ENCODE measurements at places on chromosomes 3 and 15. TPM values are rescaled to one million over a fixed set of nuclear protein-coding genes. Genes with fewer than 3 reads are reported as not detected.

CPLX3 gene
- total RNA-seq: not detected

LSAMP gene
- 3.3 TPM for total RNA-seq

ARRDC4 gene
- total RNA-seq: 17.0 TPM

PYGO1 gene
- total RNA-seq: 18.0 TPM

FANCD2OS gene
- total RNA-seq: not detected

CYP1A2 gene
- total RNA-seq: not detected

SOX14 gene
- not detected for total RNA-seq

ZNF662 gene
- 4.0 TPM for total RNA-seq

MAP1A gene
- total RNA-seq: 121 TPM

EEFSEC gene
- 4.4 TPM for total RNA-seq

HYAL2 gene
- total RNA-seq: 32.9 TPM

OXTR gene
- 6.2 TPM for total RNA-seq

SCG5 gene
- 9.0 TPM for total RNA-seq

TMC3 gene
- not detected for total RNA-seq

DNA sequence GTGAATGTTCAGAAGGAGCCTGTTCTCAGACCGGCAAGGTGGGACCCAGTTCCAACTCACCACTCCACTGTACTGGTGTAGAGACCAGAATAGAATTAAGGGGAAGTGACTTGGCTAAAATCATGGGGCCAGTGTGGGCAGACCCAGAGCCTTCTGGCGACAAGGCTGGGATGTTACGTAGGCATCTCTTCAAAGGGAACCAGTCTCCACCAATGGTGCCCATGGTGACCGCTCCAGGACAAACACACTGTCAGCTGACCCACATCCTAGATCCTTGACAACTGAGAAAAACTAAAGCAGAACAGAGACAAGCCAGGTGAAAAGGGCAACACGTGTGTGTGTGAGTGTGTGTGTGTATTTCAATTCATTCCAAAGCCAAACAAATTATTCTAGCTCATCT, 321.7 kb upstream of the FRG2C start:
- no peak for DNase-seq

- DNase-seq: no peak
Measured at GRCh38 chr15:74263466-74263865, 27.3 kb downstream of the CCDC33 start.

- DNase-seq: no peak
Measured at GRCh38 chr3:77071364-77071763, 31.5 kb downstream of the ROBO2 start.

- no peak for DNase-seq
Measured at GRCh38 chr15:69472046-69472445, 19.4 kb downstream of the RPLP1 start.

- DNase-seq: no peak
Measured at GRCh38 chr15:35757361-35757760, 211.4 kb upstream of the DPH6 start.

DNA sequence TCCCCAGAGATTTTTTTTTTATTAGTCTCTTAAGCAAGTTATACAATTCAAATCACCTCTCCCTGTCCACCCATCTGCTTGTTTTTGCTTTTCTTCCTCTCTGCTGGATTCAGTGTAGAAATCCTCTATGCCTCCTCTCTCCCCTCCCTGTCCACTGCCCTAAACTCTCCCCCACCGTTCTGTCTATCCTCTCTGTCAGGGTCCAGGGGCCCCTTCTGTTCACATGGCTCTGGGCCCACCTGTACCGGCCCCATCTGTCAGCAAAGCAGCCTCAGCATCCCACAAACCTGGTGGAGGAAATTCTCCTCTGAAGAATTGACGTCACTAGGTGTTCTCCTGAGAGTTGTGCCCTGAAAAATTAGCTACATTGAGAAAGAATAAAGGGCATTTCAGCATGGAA, 137.6 kb upstream of the CMC1 start:
- no peak for DNase-seq

DNA sequence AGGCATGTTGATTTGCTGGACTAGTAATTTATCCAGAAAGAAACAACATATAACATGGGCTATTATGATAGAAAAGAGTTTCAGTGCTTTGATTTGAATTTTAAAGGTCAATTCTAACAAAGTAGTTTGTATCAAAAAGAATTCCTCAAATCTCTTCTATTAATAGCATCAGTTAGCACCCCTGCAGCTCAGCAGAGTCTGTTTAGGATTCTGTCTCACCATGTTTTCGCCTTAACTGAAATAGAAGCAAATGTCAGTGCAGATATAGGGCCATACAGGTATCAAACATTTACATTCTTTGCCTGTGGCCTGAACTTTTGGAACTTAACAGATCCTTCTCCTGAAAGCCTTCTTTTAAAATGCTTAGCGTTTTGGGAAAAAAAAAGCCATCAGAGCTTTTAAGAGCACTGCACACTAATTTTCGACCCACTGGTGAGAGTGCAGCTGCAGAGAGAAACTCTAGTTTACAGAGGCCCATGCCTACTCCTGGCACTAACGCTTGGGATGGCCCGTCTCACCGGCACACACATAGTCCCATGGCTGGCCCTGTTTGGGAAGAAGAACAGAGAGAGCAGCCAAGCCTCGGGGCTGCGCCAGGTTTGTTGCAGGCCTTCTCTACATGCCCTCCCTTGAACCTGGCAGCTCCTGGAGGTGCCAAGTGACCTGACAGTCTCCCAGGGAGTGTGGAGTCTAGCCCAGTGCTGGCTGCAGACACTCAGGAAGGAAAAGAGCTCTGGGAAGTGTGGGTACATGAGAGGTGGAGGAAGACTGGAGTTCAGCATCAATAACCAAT, 9.9 kb upstream of the PAQR9 start:
- DNase-seq: no peak

DNA sequence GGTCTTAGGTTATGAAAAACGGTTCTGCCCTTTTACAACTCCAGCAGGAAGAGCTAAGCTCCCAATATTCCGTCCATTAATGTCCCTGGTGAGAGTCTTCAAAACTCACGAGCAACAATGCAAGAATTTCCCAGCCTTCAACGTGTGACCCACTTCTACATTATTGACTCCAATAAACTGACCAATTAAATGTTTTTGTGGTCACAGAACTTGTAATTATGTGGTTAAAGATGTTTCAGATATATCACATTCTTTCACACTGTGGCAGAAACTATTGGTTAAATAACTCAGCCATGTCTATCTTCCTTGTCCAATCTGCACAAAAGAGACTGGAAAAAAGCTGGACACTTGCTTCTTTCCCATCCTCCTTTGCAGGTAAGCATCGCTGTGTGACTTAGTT, 286.6 kb upstream of the ADAMTS9 start:
- no peak for DNase-seq

DNA sequence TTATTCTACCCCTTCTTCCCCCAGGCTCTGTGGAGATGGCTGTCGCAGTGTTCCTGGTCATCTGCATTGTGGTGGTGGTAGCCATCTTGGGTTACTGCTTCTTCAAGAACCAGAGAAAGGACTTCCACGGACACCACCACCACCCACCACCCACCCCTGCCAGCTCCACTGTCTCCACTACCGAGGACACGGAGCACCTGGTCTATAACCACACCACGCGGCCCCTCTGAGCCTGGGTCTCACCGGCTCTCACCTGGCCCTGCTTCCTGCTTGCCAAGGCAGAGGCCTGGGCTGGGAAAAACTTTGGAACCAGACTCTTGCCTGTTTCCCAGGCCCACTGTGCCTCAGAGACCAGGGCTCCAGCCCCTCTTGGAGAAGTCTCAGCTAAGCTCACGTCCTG, 12.9 kb downstream of the SPINT1 start:
- peak; percentile 64 for DNase-seq

DNA sequence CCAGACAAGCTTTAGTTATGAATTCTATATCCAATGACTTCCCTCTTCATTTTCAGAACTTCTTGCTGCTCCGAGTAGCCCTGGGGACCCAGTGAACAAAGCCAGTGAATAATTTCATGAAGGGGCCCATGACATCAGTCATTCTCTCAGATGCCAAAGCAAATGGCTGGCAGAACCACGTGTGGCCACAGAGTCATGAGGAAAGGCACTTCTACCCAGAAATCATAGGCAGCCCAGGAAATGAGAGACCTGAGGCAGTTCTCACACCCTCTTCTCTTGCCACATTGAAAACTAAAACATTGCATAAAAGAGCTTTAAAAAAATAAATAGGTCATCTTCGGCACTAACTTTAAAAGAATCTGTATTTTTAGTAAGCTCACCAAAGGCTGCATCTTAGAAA, 4.3 kb upstream of the UACA start:
- no peak for DNase-seq

GRCh38 chr15:74172701-74173379, 670 bp upstream of the ISLR start:
- peak; percentile 97 for DNase-seq

DNA sequence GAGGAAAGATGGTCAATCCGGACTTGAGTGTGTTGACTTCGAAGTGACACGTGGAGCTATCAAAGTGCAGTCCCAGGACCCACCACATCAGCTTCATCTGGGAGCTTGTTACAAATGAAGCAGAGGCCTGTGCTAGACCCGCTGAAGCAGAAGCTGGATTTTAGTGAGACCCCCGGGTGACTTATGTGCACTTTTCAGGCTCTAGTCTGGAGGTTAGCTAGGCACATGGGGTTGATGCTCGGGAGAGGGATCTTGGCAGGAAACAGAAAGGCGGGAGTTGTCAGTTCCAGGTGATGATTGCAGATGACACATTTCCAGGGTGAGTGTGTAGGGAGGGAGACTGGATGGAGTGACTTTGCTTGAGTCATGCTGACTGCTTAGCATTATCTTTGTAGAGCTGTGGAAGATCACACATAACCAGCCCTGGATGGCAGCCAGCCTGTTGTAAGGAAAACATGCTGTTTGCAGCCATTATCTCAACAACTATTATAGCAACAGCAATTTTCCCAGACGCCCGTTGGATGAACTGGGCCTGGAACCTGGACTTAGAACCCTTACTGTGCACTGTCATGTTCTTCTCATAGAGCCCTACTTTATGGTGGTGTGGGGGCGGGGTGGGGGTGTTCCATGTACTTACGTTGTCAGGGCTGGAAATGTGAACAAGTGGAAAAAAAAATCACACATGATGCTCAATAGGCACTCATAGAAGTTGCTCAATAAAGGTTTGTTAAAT, 122.4 kb downstream of the THSD4 start:
- DNase-seq: peak; percentile 90

DNA sequence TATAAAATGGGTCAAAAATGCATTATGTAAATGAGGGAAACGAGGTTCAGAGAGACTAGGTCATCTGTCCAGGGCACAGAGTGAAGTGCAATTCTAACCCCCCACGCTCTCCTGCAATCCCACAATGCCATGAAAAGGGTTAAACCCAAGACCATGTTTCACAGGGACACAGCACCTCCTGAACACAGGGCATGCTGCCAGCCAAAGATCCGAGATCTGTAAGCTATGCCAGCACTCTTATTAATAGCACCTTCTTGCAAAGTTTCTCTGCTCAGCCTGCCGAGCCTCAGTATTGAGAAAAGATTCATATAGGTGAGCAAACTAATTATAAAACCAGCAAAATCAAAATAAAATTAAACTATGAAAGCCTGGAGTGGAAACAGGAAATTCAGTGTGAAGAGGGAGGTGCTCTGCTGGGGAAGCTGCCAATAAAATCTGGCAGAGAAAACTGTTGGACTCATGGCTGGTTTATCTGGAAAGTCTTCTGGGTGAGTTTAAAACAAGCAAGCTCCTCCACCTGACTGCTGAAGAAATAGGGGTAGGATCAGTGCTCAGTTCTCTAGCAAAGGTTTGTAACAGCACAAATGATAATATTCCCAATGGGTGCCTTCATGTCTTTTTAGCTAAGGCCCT, 50.3 kb downstream of the LRIG1 start:
- DNase-seq: peak; percentile 64

GRCh38 chr3:98602078-98602678, 8.8 kb upstream of the CPOX start:
- peak; percentile 77 for DNase-seq

DNA sequence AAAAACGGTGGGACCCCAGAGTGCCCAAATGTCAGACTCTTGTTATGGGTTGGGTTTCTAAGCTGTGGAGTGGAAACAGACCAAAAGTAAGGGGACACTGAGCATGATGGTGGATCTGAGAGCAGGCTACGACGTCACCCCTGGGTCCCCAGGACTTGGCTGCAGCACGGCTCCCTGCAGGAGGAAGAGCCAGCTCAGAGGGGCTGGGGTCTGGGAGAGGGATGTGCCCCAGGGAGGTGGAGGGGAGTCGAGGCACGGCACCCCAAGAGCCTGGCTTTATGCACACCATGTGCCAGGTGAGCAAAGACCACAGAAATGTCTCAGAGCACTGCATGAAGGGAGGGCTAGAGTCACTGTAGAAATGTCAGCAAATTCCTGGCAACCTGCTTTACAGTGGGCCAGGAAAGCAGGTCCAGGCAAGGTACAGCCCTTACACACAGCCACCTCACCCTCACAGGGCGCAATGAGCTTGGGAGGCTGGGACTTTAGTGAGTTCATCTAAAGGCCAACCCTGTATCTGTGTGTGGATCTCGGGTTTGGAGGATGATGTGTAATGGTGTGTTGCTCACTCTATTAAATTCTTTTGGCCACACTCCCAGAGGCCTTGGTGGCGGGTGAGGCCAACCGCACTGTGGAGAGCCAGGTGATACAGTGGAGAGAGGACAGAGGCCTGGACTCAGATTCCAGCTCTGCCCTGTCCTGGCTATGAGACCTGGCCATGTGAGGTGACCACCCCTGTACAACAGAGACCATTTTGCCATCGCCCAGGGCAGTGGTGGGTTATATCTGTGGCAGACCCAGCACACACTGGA, 14.1 kb downstream of the CTSH start:
- peak; percentile 98 for DNase-seq

- DNase-seq: no peak
Measured at GRCh38 chr3:157958457-157958856, 147.8 kb downstream of the SHOX2 start.
